ENCODE measurements at places on chromosomes 12 and 14.
A peak's percentile ranks its signal among the peaks of the same experiment; 100 is the strongest.

GRCh38 chr12:76784600-76785051 is 20.7 kb downstream of the ZDHHC17 start:
- no peak for DNase-seq

DNA sequence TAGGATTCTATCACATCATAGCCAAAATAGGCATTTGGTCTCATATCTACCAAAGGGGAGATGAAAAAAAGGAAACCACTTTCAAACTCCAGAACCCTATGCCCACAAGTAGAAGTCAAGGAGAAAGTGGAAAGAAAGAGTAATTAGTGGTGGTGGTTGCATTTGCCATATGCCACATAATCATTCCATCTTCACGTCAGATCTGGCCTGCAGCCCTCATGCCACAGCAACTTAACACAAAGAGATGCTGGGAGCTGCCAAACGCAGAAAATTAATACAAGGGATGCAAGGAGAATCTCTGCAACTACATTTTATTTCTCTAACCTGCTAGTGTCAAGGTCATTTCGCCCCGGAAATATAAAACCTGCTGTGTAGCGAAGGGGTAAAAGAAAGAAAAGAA is 148.6 kb upstream of the FOXN3 start:
- DNase-seq: no peak

GRCh38 chr14:60184146-60184904 is 19.1 kb upstream of the DHRS7 start:
- DNase-seq: peak; percentile 69

GRCh38 chr12:84973026-84973425 is 60.4 kb upstream of the SLC6A15 start:
- no peak for DNase-seq

- no peak for DNase-seq
Observed at GRCh38 chr14:22282417-22282816, 306.6 kb downstream of the DAD1 start.

DNA sequence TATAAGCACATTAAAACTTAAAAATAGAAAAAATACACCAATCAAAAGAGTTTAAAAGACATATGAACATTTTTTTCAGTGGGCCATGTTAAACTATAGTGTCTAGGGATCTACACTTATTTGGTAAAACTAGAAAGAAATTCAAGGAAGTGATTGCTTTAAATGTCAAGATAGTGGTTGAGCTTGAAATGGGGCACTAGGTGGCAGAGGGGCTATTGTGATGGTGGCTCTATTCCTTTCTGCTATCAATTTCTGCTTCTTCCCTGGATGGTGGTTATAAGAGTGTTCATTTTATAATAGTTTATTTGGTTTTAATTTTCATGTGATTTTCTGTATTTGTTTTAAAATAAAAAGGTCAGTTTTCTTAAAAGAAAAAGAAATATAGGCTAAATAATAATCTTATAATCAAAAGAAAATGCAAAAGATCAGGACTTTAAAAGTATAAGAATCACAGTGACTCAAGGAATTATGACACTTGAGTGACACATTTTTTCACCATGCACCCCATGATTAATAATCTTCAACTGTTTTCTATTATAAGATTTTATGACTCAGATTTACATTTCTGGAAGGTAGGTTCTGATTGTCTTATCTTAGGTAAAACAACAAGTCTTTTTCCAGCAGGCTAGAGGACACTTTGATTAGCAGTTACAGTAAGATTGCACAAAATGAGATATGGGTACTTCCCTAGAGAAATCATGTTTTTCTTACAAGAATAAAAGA is 137.5 kb downstream of the FSCB start:
- DNase-seq: no peak

- DNase-seq: no peak
Observed at GRCh38 chr14:102541771-102542170, 32.2 kb upstream of the ANKRD9 start.

DNA sequence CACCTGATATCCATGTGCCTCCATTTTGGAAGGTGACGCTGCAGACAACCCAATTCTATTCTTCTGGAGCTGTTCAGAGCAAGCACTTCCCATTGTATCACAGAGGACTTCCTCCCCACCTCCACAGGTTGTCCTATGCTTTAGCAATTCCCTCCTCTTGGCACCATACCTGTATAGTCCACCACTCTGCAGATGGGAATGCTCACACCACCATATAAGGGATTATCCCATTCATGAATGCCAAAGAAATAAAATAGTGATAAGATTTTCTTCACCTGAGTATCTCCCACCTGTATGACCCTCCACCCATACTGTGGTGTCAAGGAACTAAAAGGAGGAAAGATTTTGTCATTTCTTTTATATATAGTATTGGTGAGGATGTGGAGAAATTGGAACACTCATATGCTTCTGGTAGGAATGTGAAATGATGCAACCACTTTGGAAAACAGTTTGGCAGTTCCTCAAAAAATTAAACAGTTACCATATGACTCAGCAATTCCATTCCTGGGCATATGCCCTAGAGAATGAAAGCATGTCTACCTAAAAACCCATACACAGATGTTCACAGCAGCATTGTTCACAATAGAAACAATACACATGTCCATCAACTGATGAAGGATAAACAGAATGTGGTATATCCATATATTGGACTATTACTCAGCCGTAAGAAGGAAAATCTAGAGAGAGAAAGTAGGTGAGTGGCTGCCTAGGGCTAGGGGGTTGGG is 75.2 kb downstream of the FIGNL2 start:
- DNase-seq: peak; percentile 30

DNA sequence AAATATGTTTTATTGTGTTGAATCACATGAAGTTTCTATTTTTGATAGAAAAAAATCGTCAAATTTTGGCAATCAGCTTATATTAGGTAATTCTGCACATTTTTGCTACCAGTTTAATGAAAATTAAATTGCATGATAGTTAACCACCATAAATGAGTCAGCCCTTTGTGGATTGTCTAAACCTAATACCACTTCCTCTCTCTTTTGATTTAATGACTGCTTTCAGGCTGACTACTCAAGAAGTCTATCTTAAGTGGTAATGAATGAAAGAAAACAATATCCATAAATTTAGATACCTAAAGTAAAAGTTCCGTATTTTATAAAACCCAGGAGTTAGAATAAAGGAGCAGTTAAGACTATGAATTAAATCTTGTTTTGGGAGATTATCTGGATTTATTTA is 450.5 kb downstream of the TMEM117 start:
- DNase-seq: no peak

Measured in NCI-H460 (cell line).